ENCODE measurements at places on chromosomes 3 and 15.
A peak's percentile ranks its signal among the peaks of the same experiment; 100 is the strongest.

DNA sequence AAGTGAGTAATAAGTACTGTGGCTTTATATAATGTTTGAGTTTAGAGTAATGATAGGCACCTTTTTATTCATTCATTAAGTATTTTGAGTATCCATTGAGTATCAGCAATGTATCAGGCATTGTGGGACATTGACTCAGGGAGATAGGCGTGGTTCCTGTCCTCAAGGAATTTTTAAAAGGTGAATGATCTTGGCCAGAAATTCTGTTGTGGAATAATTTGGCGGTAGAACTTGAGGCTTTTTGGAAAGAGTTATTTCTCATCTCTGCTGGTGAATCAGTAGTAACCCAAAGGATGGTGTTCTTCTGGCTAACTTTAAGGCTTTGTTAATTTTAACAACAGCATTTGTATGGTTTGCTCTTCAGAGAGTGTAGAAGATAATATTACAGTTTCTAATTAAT lies 2.0 kb downstream of the RAB7A start:
- no peak for DNase-seq

GRCh38 chr3:116474801-116475200 lies 29.5 kb upstream of the LSAMP start:
- DNase-seq = no peak

DNA sequence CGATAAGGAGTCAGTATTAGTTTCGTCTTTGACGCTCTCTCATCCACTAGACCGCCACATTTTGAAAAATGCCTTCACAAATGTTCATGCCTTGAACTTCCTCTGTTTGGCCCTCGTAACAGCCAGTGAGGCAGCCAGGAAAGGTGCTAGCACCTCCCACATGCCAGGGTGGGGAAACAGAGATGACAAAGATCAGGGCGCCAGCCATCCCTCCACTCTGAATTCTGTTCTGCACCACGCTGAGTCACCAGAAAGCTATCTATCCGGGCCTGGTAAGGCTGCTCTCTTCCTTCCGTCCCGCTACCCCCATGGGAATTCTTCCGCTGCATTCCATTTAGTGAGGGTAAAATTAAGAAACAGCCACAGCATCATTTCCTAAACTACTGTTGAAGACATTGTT lies 31.3 kb upstream of the BCL2L10 start:
- DNase-seq = no peak

GRCh38 chr3:17489139-17489538 lies 253.3 kb downstream of the TBC1D5 start:
- no peak for DNase-seq

DNA sequence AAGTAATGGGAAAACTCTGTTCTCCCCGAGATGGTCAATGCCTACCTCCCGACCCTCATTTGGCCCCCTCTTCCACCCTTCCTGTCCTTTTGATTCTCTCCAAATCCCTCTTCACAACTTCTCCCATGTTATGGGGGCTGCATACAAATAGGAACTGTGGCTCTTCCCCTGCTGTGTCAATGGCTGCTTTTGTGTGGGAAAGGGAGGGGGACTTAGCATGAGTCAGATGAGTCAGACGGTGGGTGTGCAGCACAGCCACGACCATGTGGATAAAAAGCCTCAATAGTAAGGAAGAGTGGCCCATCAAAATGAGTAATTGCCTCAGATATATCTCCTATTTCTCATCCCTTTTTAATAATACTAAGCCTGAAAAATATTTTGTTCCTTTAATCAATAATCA lies 31.9 kb downstream of the SPATA16 start:
- DNase-seq = no peak

DNA sequence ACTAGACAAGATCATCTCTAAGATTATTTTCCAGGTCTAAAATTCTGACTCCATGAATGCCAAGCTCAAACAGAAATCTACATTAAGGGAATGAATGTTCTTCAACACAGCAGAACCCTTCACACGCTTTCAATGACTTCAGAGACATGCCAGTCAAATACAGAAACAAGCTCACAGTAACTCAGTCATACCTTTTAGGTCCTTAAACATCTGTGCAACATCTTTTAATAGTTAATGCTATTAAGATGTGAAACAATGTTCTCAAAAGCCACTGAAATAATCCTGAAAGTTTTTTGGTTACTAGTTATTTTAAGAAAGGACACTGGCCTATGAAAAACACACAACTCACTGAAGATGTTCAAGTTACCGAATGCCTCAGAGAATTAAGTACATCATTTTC lies 2.5 kb downstream of the DLG1 start:
- no peak for DNase-seq

GRCh38 chr15:68059630-68060029 lies 5.5 kb downstream of the PIAS1 start:
- DNase-seq = no peak

GRCh38 chr3:179037351-179037750 lies 34.3 kb downstream of the ZMAT3 start:
- DNase-seq = no peak

DNA sequence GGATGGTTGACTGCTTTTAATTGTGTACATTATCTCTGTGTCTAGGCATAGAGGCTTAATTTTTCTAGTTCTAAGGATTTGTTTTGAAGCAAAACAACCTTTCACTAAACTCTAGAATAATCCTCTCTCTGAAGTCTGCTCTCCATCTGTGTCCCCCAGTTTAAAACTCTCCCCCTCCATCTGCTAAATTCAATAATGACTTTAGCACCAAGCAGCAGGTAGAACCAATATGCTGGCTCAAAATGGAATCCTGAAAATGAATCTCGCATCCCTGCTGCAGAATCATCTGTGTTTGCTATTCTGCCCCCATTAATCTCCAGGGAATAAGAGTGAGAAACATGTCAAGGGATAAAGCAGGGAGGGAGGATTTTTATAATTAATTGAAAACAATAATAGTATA lies 111.8 kb downstream of the TUSC7 start:
- DNase-seq = no peak

DNA sequence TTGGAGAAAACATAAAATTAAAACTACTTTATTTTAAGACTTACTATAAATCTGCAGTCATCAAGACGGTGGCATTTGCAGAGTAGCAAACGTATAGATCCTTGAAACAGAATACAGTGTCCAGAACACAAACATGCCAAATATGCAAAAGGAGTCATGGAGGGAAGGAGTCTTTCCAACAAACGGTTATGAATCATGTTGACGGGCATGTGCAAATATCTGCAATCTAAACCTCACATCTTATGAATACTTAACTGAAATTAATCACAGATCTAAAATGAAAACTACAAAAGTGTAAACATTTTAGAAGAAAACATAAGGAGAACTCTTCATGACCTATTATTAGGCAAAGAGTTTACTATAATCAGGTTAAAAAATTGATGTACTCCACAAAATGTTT lies 69.4 kb downstream of the TFRC start:
- DNase-seq = no peak

- DNase-seq = peak; percentile 45
These were observed 25.3 kb downstream of the FBXO22 start for GRCh38 chr15:75928680-75929608.

- no peak for DNase-seq
These were observed 2.2 kb downstream of the RPN1 start for GRCh38 chr3:128648402-128648801.

DNA sequence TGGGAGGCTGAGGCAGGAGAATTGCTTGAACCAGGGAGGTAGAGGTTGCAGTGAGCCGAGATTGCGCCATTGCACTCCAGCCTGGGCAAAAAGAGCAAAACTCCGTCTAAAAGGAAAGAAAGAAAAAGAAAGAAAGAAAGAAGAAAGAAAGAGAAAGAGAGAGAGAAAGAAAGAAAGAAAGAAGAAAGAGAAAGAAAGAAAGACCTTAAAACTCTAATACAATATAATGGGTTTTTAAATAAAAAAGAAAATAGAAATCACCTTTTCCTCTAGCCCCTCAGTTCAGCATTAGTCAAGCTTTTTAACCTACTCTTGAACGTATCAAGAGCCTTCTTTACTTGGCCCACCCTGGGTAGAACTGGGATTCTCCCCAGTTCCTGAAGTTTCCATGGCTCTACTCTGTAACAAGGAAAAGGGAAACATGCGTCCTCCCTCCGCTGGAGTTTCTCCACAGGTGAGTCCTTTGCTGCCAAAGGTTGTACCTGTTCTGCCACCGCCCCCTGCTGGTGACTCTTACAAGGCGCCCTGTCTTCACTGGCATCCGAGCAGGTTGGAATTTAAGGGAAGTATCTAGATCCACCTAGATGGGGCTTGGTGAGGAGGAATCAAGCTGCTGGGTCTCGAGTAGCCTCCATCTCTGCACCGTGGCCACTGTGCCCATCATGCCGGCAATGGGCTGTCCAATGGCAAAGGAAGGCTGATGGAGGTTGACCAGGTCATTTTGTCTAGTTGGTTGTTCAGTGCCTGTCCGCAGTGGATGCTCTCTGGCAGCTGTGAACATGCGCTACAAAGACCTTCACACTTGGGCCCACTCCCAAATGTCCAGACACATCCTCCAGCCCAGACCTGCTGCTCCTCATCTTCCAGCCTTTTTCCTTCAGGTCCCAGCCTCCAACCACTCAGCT lies 20.6 kb upstream of the EPHB3 start:
- DNase-seq = peak; percentile 42

DNA sequence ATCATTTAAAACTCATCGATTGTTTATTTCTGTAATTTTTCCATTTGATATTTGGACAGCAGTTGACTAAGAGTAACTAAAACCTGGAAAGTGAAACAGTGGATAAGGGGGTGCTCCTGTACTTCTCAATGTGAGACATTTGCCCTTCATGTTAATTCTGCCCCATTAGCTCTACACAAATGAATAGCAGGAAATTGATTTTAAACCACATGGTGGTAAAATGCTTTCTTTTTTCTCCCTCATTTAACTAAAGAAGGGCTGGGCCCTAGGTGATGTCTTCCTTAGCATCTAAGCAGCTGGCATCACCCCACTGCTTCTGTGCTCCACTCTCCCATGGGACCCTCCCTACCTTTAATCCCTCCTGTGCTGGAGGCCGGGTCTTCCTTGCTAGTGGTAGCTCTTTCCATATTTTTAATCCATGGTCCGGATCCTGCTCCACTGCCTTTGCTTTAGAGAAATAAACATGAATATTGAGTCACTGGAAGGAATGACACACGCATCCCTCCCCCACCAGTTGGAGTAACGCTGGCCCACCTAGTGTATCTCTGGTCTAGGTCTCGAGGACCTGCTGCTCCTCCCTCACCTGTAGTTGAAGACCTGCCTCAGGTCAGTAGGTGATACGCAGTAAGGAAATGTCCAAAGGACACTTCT lies 30.2 kb upstream of the LAMP3 start:
- DNase-seq = no peak

DNA sequence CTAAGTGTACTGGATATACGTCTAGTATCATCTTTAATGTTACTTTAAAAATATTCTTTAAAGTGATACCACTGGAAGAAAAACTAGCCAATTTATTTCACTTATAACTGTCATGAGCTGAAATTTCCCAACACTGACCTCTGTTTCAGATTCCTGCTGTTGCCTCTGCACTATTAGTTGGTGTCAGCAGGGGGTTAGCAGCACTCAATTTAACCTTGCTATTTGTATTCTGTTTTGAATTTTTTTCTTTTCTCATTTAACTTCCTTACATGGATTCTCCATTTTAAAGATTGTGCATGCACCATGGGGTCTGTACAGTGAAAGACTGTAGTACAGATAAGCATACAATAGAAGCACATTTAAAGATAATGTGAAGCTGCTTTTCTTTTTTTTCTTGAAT lies 169.2 kb downstream of the UBE2E2 start:
- DNase-seq = no peak

- no peak for DNase-seq
These were observed 957.1 kb downstream of the FHIT start for GRCh38 chr3:60294181-60294580.

GRCh38 chr15:57680021-57680420 lies 26.5 kb upstream of the POLR2M start:
- DNase-seq = no peak

- DNase-seq = no peak
These were observed 332.7 kb upstream of the SLCO3A1 start for GRCh38 chr15:91520850-91521249.

DNA sequence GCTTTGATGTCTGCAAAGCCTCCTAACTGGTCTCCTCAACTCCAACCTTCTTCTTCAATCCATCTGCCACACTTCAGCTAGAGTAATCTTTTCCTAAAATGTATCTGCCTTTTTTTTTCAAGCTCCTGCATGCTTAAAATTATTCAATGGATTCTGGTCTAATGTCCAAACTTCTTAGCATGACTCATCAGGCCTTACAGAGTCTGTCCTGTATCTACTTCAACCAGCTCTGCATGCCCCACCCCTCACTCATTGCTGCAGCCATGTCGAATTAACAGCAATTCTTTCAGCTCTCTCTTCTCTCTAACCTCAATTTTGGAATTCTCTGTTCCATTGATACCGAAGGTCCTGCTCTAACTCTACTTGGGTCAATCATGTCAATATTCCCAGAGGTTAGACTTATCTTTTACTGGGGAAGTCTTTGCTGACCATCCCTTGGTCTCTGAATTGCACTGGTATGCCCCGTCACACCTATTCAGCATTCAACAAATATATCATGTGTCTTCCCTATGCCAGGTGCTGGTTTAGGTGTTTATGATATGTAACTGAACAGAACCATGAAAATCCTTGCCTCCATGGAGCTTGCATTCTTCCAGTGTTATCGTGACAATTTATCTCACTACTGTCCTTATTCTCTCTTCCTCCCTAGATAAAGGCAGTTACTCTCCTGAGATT lies 88.5 kb upstream of the NANOGP8 start:
- peak; percentile 87 for DNase-seq

- no peak for DNase-seq
These were observed 1121.2 kb downstream of the SI start for GRCh38 chr3:163957072-163957471.

GRCh38 chr3:59854061-59854709 lies 804.4 kb upstream of the CFAP20DC start:
- no peak for DNase-seq

DNA sequence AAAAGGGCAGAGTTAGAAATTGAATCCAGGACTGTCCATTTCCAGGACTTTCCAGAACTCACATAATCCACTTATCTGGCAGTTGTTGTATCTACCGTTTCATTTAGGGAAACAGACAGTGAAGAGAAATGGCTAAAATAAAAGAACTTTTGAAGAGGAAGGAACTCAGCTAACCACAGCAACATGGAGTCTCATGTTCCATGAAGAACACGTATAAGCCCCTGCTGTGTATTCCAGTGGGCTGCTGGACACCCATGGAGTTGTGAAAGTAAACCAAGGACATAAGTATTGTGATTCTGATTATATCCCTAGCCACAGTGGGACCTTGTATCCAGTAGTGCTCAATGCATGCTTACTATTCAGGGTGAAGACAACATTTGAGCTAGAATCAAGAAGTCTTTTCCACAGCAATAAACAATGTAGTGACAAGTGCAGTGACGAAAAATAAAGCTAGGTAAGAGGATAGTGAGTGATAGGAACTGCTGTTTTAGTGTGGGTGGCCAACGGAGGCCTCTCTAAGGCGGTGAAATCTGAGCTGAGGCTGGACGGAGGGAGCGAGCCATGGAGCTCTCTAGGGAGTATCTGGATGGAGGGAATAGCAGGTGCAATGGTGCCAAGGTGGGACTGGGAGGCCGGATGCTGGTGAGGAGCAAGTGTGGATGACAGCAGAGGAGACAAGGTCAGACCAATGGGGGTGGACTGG lies 26.8 kb upstream of the TRH start:
- no peak for DNase-seq

GRCh38 chr15:46080016-46080415 lies 445.2 kb downstream of the SQOR start:
- DNase-seq = no peak

Data from erythroblast (primary cell).